CD4-positive, alpha-beta T cell treated with Interleukin-6 at 100 ng/mL for 8 hours (primary cell): ENCODE measurements at places on chromosomes 6 and 20.

DNA sequence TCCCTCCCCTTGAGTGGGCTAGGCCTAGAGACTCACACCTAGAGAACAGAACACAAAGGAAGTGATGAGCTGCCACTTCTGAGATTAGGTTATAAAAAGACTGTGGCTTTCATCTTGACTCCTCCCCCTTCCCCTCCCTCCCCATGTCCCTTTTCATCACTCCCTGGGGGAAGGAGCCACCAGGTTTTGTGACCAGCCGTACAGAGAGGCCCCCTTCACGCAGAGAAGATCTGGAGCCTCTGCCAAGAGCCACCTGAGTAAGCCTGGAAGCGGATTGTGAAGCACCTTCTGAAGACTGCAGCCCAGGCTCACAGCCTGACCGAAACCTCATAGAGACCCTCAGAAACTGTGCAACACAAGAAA, 118.4 kb upstream of the NXT1 start:
- DNase-seq = no peak

DNA sequence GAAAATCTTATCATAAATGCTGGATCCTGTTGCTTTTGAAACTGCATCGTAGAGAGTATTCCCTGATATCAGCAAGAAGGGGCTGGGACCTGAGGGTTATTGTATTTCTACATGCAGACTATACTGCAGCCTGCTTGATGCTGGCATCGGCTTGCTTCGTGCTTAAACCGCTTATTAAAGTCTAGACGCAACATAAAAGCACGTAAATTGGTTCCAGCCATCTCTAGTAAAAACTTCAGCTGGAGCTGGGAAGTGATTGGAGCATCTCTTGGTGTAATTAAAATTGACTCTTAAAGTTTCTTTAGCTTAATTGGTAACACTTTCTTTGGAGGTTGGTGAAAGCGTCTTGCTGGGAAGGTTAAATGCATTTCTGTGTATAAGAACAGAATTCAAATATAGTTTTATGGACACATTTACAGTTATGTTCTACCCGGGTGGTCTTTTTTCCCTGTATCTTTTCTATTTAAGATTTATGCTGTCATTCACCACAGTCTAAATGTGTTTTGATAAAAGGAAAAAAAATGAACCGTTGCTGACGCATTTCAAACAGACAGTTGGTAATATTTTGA, 139.0 kb upstream of the JAG1 start:
- no peak for DNase-seq

DNA sequence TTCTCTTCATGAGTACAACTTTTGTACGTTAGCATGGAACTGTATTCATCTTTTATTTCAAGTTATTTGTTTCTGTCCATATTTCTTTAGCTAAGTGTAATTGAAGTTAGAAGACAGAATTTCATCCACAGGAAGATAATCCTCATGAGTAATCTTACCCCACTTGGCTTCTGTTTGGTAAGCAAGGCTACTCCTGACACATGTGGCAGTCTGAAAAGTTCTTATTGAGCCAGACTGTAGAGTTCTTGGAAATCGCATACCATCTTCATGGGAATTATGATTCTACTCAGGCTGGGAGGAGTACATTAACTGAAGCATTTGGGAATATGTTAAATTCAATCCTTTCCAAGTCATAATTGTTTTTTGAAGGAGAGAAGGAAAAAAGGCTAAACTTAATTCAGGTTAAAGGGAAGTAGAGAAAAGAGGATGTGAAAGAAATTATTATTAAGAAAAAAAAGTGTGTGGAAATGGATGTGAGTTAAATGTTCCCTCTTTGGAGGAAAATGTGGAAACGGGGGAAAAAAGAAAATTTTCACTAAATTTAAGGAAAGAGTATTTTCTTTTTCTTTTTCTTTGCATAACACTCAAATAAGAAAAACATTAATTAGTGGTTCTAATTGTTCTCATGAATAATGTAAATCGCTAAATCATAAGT, 41.5 kb upstream of the TENT5A start:
- DNase-seq = no peak

DNA sequence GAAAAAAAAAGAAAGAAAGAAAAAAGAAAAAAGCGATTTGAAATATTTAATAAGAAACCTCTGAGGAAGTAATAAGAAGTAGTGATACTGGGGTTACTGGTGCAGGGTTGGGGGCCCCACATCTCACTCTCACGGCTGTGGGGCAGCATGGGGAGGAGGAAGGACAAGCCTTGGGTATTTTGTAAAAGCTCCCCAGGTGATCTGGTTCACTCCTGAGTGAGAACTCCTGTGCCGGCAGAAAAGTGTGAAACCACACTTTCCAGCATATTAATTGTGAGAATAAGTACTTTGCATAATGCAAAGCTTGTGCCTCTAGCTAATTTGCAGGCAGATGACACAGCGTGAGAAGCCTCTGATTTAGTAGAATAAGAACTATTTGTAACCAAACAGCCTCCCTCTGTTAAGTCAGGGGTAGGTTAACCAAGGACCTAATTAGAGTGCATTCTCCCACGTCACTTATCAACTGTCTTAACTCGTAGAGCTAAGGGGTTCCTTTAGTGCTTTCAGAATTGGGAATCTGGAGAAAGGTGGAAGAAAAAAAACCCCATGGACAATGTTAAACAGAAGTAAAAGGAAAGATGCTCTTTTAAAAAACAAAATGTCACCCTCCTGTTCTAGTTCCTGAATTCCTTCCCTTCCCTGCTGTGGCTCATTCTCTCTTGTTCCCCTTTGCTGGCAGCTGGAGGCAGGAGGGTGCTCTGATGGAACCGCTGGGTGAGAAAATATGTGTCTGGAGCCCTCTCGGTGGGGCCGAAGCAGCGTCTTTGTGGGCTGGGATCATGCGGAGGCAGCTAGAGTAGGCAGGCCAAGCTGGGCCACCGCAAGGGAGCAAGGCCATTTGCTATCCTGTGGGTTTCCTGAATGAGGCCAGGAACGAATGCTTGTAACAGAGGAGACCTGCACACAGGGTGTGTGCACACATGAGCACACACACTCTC, 108.7 kb downstream of the FYN start:
- DNase-seq = peak; percentile 62

- no peak for DNase-seq
These were observed 474 bp downstream of the TPX2 start for GRCh38 chr20:31739550-31739977.

GRCh38 chr20:63545814-63546213, 1.7 kb downstream of the SRMS start:
- no peak for DNase-seq

GRCh38 chr6:139371421-139372203, 2.8 kb downstream of the CITED2 start:
- no peak for DNase-seq

DNA sequence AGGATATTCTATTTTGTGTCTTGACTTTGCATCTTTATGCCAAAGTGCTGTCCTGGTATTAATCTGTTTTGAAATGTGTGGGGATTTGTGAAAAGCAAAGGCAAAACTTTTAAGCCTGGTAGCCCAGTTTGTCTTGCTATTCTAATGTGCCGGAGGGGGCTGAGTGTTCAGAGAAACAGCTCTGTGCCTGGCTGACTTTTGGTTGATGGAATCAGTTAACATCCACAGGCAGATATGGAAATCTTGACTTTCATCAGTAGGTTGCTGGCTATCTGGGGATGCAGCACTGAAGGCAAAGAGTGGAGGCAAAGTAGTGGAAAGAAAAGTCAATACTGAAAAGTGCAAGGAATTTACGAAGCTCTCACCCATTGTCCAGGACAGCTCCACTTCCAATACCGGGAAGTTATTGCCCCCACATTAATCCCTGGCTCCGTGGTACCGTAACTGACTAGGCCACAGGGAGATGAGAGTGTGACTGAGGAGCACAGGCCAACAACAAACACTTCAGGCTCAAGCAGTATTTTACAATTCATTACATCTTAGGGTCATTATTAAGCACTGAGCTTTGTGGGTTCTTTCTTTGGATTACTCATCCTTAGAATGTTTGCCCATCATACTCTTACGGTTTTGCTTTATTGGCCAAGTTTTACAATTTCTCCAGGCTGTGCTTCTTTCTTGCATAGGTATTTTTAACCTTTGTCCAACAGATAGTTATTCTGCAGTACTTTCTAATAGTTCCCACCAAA, 164.6 kb downstream of the MTFR2 start:
- no peak for DNase-seq

DNA sequence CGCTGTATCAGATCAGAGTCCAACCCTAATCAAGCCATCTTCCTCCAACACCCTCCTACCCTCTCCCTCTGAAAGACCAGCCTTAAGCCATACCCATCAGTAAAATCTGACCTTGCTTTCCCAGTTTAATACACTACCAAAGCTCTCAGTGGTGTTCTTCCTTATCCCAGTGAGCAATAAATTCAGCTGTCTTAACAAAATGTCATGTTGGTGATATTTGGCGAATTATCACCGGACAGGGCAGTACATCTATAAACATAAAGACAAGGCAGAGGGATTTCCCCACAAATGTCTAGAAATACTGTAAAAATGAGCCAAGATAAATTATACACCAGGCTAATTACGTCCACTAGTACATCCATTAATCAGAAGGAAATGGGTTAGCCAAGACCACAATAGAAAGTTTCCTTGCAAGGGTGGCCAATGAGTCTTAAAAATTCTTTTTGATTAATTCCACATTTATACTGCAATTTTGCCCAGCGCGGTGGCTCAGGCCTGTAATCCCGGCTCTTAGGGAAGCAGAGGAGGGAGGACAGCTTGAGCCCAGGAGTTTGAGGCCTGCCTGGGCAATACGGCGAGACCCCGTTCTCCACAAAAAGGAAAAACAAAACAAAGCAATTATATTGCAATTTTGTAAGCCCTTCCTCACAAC, 905 bp downstream of the RARS2 start:
- DNase-seq = no peak

- no peak for DNase-seq
These were observed 2.7 kb downstream of the BMP2 start for GRCh38 chr20:6769903-6770785.

- no peak for DNase-seq
These were observed 65.4 kb downstream of the PRND start for GRCh38 chr20:4787069-4787468.

- DNase-seq = no peak
These were observed 53.6 kb downstream of the KAT14 start for GRCh38 chr20:18191306-18191705.

DNA sequence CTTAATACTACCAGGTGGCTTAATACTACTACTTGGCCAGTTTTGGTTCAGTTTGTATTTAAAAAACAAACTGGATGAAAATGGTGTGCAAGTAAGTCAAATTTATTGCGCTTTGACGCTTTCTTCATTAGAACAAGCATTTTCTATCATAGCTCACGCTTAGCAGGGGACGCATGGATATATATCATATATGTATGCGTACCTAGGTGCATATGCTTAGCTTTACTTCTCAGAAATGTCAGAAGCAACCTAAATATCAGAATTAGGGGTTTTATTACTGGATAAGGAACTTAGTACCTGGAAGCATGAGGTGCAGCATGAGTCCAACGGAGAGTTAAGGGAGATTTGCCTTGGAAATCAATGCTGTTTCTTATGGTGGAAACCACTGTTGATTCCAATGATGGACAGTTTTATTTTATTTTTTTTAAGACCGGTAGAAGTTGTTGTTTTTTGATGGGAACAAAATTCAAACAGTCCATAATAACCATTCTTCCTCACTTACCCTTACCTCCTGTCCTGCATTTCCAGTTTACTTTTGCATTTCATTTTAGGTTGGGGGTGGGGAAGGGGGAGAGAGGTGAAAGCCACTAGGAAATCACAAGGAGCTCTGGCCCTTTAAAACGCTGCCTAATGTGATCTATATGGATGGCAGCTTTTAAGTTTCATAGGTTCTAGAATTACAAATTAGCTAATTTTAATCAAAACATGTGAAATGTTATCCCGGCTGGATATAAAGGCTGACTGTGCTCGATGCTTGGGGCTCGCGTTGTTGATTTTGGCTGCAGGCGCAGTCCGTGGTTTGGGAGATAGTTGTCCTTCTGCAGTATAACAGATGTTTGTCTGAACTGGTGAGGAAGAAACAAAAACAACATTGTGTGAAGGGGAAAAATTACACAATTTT, 2.1 kb downstream of the SOBP start:
- no peak for DNase-seq

DNA sequence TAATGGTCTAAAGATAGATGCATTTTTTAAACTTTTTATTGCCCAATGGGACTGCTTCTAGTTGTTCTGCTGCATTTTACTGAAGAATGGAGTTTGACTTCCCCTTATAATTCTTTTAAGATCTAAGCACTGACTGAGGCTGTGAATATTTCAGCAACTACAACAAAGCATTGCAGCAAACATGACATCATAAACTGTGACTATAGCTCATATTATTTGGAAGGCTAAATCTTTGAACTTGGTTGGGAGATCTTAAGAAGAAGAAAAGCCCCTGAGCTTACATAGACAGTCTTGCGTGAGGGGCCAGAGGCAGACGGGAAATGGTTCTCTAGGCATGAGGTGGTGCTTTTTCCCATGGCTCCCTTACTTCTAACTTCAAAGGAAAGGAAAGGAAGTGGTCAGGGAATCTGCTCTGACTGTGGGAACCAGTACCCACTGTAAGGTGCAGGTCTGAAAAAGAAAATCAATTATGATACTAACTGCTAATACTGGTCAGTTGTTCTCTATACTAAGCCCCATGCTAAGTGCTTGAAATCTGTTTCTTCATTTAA, 14.8 kb downstream of the HEY2 start:
- DNase-seq = no peak

DNA sequence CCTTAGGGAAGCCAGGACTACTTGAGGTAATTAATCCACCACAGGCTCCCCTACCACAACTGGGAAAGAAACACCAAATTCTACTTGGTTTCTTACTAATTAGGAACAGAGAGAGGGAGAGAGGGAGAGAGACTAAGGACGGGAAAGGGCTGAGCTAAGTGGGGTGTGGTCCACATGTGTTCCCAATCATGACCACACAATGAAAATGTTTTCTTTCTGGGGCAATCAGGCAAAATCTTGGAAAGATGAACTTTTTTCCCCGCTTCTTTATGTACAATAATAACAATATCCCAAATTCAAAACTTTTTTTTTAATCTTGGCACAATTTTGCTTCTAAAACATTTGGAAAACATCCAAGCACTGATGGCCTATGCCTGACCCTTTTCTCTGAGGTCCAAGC, 734.4 kb downstream of the MAFB start:
- no peak for DNase-seq

DNA sequence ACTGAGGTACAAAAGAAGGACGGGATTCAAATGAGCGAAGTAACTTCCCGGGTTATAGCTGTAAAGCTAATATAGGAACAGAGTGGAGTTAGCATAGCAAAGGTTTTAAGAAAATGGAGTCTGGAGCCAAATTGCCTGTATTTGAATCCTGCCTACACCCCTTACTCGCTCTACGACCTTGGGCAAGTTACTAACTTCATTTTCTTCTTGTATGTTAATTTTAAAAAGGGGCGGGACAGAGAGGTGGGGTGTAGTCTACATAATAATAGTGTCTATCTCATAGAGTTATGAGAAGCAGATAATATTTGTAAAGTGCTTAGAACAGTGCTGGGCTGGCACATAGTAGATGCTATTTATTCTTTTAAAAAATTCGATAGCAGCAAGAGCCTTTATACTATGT, 705 bp downstream of the ZSCAN23 start:
- no peak for DNase-seq
